ENCODE measurements at places on chromosomes 1 and 21.

DNA sequence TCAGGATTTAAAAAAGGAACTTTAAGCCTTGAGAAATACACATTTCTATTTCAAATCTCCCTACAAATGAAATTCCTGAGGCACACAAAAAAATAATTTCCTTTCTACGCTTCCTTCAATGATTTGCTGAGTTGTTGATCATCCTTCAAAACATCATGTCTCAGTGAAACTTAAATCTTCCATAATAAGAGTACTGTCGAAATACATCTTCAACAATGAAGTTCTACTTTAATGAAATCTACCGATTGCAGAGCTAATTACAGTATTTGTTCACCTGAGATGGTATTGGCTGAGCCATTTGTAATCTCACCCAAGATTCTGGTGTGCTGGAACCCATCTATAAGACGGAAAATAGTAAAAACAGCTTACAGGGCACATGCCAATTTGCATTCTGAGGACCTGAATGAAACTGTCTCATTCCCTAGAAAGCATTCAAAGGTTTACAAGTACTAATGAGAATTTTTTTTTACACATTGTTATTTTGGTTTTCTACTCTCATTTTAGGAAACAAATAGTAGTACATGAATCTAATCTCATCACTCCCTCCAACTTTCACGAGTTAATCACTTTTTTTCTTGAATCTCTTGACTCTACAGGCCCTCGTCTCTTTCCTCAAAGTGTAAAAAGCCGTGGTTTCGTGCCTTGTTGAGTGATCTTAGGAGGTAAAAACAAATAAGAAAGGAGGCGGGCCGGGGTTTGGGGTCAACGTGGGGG is 1.1 kb downstream of the CHML start:
- DNase-seq, result no peak

DNA sequence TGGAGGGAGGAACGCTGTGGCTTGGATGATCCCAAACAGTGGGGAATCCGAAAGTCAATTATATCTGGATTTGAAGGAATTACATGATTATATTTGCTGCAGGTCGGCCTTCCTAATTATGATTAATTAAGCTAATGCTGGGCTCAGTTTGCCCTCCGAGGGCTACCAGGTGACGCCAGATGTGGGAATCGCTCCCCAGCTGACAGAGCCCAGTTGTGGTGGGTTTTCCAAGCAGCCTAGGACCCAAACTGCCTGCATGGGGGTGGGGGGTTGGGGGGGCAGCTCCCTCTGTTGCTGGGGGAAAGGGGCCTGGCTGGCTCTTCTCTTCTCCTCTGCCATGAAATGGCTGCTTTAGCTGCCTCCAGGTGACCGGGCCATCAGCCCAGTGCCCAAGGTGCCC is 147.6 kb upstream of the C1orf174 start:
- DNase-seq, result no peak

- no peak for DNase-seq
These were observed 7.5 kb downstream of the SLX9 start for GRCh38 chr21:44947111-44947929.

DNA sequence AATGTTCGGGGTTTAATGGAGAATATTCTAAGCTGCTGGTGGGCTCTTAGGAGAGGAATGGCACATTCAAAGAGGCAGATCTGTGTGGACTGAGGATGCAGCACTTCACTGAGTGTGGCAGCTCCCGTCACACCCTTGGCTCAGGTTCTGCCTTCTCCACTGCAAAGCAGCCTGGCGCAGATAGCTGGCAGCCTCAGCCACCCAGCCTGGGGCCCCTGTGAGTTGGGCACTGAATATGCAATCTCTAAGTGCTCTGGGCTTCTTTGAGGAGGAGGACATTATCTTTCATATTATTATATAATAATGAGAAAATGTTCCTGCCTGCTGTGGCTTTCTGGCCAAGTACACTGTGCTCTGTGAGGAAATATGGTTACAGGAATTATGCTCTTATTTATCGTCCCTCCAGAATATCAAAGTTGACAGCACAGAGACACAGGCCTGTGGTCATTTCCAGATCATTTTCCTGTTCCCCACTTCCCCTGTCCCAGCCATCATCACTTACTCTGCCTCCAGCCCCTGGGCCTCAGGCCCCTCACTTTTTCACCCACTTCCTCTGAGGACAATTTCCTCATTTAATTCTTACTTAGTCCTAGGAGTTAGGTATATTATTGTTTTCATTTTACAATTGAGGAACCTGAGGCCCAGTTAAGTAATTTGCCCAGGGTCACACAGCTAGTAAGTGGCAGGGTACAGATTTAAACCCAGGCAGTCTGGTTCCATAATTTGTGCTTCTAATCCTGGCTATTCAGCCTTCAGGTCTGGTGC is 53.6 kb downstream of the MAB21L3 start:
- DNase-seq, result no peak

- DNase-seq, result no peak
These were observed 45.2 kb downstream of the EDN2 start for GRCh38 chr1:41439234-41439633.

- no peak for DNase-seq
These were observed 93.6 kb upstream of the DEPDC1 start for GRCh38 chr1:68590473-68590872.

GRCh38 chr1:224507771-224508523 is 73.3 kb upstream of the WDR26 start:
- no peak for DNase-seq

DNA sequence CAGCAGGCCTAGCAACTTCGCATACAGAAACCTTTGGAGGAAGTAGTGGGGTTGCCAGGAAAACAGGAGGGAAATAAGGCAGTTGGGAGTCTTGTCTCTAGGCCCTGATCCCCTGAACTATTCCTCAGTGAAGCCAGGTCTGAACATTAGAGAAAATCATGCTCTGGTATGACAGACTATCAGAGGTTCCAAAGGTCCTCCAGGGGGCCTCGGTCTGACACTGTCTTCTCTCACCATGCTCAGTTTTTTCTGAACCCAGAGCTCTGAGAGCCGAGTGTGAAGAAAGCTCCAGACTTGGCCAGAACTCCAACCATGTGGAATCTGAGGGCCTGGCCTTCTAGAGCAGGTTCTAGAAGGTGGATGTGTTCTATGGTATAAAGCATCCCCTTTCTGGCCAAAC is 4.0 kb downstream of the TOMM40L start:
- no peak for DNase-seq

- no peak for DNase-seq
These were observed 37.7 kb upstream of the GPR37L1 start for GRCh38 chr1:202084791-202085681.

- no peak for DNase-seq
These were observed 167.8 kb downstream of the PATJ start for GRCh38 chr1:61910035-61910434.

GRCh38 chr21:34548781-34549376 is 36.9 kb upstream of the KCNE1 start:
- no peak for DNase-seq

GRCh38 chr1:11426617-11427016 is 52.3 kb upstream of the DISP3 start:
- DNase-seq, result no peak

DNA sequence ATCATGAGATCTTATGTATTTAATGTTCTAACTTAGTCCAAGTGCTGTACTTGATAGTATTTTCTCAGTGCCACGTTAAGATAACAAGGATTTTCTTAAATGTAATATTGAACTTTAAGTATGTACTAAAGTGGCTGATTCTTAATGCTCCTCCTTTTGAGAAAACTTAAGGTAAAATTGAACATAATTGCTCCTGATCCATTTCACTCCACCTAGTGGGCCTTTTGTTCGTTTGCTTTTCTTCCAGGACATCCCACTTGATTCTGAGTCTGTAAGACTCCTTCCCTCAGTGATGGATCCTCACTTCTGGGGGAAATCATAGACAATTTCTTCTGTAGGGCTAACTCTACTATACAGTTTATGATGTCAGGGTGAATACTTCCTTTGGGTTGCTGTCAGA is 173.1 kb downstream of the LMO4 start:
- DNase-seq, result no peak

- DNase-seq, result no peak
These were observed 16.3 kb downstream of the PDZK1 start for GRCh38 chr1:145690587-145691558.

- DNase-seq, result no peak
These were observed 630.7 kb upstream of the PLXNA2 start for GRCh38 chr1:208874915-208875314.

DNA sequence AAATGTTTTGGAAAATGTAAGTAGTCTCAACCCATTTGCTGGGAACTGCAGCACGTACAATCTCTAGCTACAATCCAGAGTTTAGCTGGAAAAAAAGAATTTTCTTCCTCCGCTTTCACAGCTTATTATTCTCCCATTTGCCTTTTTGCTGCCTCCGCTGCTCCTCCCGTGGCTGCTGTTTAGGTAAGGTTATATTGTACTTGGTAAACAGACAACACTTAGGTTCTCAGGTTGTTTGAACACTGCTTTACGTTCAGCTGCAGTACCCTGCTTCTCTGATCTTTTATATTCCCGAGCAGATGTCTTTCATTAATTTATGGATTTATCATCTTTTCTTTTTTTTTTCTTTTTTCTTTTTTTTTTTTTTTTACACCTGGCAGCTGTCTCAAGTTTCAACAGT is 14.3 kb downstream of the PROX1 start:
- DNase-seq, result no peak

DNA sequence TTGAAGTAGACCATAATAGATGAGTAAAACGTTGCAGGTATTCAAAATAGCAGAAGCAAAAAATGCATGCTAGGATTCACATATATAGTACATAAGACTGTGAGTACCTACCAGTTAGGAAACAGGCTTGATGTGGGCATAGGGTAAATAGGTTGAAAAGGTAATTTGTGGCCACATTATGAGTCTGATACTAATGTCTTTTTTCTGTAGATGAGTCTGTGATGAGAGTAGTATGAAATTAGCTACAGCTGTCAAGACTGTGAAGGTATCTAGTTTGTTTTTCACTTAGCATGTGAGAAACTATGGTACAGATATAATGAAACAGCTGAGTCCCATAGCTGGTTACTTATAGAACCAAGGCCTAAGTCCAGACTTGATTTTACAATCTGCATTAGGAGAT is 12.4 kb upstream of the SPATA1 start:
- no peak for DNase-seq

- DNase-seq, result no peak
These were observed 3.8 kb upstream of the BCAS2 start for GRCh38 chr1:114585231-114585630.

DNA sequence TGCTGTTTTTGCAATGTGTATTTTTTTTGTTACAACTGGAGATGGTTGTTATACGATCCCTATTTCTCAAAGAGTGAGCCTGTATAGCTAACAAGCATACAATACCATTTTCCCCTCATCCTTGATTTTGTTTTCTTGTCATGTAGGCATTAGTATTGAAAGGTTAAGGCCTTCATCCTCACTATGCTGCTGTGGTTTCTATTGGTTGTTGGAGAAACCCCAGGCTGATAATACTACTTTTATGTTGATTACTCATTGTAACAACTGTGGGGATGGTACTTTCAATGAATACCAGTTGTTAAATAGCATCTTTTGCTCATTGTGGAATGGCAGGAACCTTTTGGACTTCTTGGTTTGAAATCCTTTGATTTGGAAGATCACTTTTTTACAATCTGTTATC is 39.0 kb upstream of the MACF1 start:
- DNase-seq, result no peak

DNA sequence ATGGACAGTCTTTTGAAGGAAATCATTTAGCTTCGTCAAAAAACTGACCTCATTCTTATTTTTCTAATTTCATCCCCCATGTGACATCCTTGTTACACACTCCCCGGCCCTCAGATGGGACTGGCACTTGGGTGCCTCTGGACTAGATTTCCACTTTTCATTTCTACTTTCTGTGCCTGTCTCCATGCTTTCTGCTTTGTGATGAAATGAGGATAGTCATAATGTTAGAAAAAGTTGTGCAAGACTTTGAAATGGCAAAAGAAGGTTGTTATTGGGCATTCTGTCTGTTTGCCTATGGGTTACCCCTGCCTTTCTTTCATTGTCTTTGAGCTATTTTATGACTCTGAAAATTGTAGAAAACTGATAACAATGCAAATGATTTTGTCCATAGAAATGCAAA is 54.9 kb downstream of the MDM4 start:
- no peak for DNase-seq

DNA sequence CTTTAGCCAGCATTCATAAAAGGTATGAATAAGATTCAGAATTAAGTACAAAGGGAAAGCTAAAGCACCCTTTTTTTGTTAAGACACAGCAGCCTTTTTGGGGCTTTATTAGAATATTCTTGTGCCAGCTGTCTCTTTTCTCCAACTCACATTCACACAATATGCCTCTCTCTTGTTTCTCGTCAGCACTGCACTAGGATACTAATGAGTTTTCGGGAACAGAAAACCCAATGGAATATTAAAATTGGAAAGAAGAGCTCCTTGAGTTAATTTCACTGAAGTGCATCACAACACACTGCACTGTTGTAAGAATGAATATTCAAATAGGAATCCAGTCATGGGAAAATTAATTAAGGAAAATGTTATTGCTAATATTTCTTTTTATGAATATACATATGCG is 410.4 kb upstream of the BEND5 start:
- no peak for DNase-seq

GRCh38 chr1:45205910-45206721 is at the start of gene ZSWIM5:
Gene ZSWIM5 (minus strand): TSS chr1:45206605. CDS start chr1:45206350, 255 bp downstream.
- peak; percentile 52 for DNase-seq

DNA sequence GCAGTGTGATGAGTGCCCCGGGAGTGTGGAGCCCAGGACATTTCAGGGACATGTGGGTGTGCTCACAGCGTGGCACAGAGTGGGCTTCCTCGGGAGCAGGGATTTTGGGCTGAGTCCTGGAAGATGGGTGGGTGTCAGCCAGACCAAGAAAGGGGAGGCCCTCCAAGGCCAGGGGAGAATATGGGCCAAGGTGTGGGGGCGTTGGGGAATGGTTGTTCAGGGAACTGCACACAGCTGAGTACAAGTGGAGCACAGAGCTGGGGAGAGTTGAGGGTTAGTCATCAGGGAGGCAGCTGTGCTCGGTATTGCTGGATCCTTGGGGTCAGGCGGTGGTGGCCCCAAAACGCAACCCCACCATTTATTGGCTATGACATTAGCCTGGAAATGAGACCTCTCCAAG is 5.5 kb downstream of the POGK start:
- DNase-seq, result no peak

- no peak for DNase-seq
These were observed 95.3 kb upstream of the ACTRT2 start for GRCh38 chr1:2925918-2926317.

DNA sequence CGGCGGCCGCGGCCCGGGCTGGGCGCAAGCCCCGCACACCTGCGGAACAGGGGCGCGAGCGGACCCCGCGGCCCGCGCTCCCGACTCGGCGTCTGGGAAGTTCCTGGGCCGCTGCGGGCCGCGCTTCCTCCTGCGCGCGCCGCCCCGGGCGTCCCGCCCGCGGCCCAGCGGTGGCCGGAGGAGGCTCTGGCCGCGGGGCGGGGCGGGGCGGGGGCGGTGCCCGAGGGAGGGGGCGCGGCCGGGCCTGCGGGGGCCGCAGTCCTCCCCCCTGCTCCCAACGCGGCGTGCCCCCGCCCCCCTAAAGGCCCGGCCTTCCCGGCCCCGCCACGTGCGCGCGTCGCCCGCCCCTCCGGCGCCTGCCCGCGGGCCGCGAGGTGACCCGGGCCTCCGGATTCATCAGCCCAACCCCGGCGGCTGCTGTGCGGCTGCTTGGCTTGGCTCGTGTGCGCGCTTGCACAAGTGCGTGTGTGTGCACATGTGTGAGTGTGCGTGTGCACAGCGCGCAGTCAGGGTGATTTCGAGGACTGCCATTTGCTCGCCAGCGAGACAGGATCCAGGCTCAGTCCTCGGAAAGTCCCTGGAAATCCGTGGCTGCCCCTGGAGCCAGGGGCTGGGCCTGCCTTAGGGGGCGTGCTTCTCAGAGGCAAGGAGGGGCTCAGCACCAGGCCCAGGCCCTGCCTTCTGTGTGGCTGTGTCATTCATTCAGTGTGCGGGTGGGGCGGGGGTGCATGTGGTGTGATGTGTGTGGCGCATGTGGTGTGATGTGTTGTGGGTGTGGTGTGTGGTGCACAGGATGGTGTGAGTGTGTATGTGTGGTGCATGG is at the start of gene C2CD2:
Gene C2CD2 (minus strand): TSS at position 188 of the 823 bp plus-strand sequence. CDS start 370 bp downstream, outside the sequence.
- DNase-seq, result peak; percentile 47

Data from A549 (cell line).